ENCODE measurements at places on chromosomes 13 and 19. TPM values are rescaled to one million over a fixed set of nuclear protein-coding genes. Genes with fewer than 3 reads are reported as not detected.

Gene ZNF77
- total RNA-seq: 1.3 TPM

Gene GRIK5
- total RNA-seq: not detected

Gene LILRB5
- not detected for total RNA-seq

Gene PLK5
- total RNA-seq: not detected

Gene ZNF563
- total RNA-seq: 11.7 TPM

Gene TPTE2
- not detected for total RNA-seq

Gene NPAS1
- total RNA-seq: 12.8 TPM

Gene TNFSF9
- 0.18 TPM for total RNA-seq

Gene NALCN
- total RNA-seq: 0.18 TPM

Gene C19orf73
- 2.2 TPM for total RNA-seq

Gene ZNF763
- 2.8 TPM for total RNA-seq

Gene KIR2DL3
- total RNA-seq: not detected

Gene NLRP4
- not detected for total RNA-seq

Gene C19orf25
- 37.4 TPM for total RNA-seq

Gene NCR1
- total RNA-seq: not detected

Gene MARK4
- total RNA-seq: 12.3 TPM

Gene ZNF737
- 6.3 TPM for total RNA-seq

Gene KLK11
- not detected for total RNA-seq

Gene TMEM59L
- total RNA-seq: 12.8 TPM

Gene ZNF480
- total RNA-seq: 9.7 TPM

Gene GDF15
- 18.2 TPM for total RNA-seq

Gene TEX29
- total RNA-seq: not detected

Gene YJU2
- 14.6 TPM for total RNA-seq

All from cardiac atrium fibroblast (primary cell).